ENCODE measurements at places on chromosomes 7 and 10.

GRCh38 chr10:11145495-11145855 lies 127.8 kb downstream of the CELF2 start:
- no peak for DNase-seq

DNA sequence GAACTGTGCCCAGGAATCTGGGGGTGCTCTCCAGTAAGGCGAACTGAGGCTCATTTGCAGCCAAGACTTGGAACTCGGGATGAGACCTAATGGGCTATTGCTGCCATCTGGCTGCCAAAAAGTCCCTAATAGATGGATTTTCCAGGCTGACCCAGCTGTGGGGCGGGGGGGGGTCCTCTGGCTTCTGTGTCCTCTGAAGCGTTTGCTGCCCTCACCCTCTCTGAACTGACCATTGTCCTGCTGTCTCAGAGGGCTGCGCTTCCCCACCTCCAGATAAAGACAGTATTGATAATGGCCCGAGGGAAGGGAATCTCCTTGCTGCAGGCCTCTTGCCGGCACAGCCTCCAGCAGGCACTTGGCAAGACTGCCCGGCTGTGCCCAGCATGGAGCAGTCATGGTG lies 46.6 kb downstream of the CLEC2L start:
- DNase-seq, result no peak

- DNase-seq, result no peak
These were observed 12.5 kb upstream of the PALS2 start for GRCh38 chr7:24560772-24561171.

DNA sequence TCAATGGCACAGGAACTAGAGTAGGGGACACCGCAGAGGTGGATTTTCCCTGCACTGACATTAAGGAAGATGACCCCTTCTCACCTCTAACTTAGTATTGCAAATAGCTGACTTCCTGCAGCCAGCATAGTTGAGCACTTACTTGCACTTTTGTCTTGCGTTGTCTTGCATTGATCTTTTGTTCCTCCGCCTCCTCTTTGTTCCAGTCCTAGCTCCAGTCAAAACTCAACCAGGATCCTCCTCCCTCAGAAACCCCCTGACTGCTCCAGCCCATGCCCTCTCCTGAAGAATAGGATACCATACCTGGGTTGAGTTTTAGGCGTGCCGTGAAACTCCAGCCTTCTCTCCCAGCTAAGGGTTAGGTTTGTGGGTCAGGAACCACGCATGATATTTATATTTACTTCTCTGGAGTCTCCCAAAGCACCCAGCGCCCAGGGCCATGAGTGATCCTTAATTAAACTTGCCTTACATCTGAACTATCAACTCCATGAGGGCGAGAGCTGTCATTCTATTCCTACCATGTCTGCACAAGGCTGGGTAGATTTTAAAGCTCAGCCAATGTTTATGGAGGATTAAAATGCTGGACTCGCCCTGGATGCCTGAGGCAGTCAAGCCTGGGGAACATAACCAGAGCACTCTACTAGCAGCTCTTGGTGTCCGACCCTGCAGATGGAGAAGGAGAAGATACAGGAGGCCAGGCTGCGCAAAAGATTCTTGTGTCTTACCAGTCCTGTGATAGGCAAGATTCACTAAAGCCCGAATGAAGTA lies 14.1 kb downstream of the ZNF467 start:
- no peak for DNase-seq

DNA sequence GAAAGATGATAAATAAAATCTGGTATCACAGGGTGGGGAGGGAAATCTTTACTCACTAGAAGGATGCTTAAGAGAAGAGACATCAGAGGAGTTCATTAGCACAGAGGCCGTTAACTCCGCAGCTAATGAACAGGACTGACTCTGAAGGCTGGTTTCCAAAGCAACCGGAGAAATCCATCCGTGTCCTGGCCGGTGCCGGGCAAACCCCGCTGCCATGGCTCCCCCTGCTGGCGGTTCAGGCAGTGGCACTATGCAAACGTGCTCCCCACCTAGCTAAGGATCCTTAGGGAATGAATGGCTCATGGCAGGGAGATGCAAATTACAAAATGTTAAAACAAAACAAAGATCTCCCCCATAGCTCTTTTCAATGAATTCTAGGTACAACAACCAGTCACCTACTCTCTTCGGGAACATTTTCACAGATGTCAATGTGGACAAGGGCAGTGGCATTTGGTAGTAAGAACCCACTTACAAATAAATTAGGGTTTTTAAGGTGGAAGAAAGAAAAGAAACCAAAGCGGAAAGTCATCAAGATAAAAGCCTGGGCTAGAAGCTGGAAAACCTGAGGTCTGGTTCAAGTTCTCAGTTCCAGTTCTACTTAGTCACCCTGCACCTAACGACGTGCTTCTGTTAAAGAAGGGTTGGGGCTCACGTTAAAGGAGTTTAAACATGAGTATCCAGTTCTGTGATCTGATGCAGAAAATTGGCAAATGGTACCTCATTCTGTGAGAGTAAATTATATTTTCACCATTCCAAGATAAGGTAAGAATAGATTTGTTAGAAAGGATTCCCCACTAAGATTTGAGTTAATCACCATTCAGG lies 138.2 kb downstream of the SVIL start:
- DNase-seq, result no peak

DNA sequence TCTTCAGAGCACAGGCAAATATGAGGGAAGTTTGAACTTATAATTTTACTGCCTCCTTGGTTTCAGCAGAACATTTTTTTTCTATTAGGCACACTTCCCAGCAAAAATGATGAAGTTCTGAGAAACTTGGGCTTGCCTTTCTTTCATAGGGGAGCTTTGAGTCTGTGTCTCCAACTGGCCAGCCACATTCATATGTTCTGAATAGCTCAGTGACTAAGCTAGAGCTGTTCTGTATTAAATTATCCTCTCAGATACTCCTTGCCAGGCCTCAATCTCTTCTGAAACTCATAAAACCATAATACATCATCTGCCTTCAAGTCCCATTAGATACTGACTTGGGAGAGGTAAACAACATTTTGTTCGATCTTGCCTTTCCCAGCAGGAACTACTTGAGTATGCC lies 476.5 kb downstream of the GPAM start:
- DNase-seq, result no peak

GRCh38 chr7:81445462-81445861 lies 324.4 kb downstream of the HGF start:
- no peak for DNase-seq

GRCh38 chr10:126392469-126392868 lies 4.2 kb upstream of the ADAM12 start:
- DNase-seq, result no peak
